ENCODE measurements at places on chromosomes 6 and 20.

GRCh38 chr6:152160346-152160745, 352.9 kb downstream of the ESR1 start:
- no peak for DNase-seq

GRCh38 chr6:89116702-89117101, 1.2 kb downstream of the SRSF12 start:
- DNase-seq, result no peak

GRCh38 chr6:41460742-41461336, 85.3 kb upstream of the FOXP4 start:
- DNase-seq, result no peak

DNA sequence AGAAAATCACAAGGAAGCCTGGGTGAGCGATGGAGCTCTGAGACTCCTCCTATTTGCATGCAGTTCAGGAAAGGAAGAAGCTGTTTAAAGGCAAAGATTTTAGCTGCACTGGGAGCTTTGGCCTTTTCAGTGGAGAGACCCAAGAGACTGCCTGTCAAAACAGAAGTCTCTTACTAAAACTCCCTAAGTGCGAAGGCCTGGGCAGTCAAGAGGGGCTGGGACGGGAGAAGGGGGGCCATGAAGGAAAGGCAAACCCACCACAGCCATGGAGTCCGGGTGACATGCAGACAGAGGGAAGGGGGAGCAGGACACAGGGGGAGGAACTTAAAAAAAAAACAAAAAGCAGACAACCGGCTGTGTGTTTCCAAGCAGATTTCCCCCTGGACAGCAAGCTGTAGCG, 537.6 kb upstream of the NOX3 start:
- DNase-seq, result no peak

- DNase-seq, result no peak
Observed at GRCh38 chr6:94196891-94197290, 777.5 kb upstream of the EPHA7 start.

DNA sequence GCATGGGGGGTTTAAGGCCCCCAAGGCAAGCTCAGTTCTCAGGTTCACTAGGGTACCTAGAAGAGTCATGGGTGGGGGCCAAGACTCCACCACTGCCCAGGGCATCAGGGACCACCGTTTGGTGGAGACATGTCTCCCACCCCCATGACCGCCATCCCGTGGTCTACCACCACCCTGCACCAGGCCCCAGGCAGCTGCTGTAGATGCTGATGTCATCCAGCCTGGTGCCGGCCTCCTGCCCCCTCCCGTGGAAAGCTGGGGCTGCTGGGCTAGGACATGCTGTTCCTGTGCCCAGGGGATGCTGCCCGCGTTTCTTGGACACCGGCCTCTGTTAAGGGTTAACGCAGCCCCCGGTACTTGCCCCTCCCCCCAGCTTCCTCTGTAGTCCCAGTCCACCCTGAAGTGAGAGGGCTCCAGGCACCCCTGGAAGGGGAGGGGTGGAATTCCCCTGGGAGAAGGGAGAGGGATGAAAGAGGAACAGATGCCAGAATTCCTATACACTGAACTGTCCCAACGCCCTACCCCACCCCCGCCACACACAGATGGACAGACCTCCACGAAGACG, 587 bp downstream of the IP6K3 start:
- no peak for DNase-seq

GRCh38 chr6:157525292-157525889, 144.4 kb downstream of the ZDHHC14 start:
- DNase-seq, result no peak

- DNase-seq, result no peak
Observed at GRCh38 chr20:60170116-60170515, 211.9 kb downstream of the CDH26 start.

DNA sequence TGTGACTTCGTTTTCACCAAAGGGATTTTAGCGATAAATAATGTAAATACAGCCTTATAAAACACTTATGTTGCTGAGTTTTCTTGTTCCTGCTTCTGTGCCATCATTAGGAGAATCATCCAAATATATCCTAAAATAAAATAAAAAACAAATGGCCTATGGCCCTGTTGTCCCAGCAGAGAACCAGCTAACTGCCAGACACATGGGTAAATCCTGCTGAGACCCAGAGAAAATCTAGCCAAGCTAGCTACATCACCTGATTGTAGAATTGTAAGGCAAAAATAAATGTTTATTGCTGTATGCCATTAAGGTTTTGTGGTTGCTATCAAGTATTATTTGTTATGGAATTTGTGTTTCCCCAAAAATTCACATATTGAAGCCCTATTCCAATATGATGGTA, 631.2 kb upstream of the SYNCRIP start:
- no peak for DNase-seq

DNA sequence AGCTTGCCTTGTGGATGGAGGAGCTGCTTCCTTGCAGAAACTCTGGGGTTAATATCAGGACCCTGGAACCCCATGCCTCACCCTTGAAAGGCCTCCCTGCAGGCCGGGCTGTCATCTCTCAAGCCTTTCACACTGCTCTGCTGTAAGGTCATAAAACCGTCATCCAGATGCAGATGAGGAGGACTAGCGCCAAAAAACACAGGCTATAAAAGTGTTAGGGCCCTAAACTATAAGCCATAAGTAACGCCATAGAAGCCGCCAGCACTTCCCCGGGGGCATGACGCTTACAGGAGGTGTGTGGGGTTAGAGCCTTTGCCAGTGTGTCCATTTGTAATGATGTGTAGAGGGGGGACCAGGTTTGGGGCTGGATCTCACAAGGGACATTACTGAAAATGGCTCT, 47.6 kb downstream of the CDH4 start:
- DNase-seq, result no peak

- no peak for DNase-seq
Observed at GRCh38 chr6:100464162-100464851, 414 bp downstream of the SIM1 start.

DNA sequence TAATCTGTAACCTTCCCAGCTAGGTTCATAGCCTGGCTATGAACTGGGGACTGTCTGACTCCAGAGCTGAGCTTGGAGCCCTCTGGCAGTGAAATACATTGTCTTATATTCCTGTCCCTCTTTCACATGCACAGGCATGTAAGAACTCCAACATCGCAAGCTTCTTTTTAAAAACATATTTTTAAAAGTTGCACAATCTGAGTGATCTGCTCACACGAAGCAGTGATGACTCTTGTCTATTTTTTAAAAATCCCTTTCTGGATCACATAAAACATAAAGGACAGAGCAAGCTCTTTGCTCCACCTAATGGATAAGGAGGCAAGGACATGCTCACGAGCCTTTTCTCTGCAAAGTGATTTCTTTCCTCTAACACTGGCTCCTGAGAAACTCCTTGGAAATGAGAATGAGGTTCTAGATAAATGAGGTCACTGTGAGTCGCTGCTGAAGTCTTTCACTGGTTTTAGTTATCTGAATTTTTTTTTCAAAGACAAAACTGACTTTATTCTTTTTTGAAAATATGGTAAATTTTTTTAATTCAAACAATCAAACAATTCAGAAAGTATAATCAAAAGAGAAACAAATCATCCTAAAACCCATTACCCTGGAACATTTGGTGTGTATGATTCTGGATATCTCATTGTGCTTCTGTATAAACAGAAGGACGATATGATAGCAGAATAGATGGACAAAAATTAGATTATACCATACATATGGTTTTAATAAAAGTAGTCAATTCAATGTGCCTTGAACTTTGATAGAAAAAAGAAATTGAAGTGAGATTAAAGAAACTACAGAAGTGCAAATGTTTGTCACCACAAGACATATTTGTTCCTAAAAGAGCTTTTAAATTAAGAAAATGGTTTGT, 30.8 kb downstream of the IL20RA start:
- no peak for DNase-seq

Measured in activated CD4-positive, CD25-positive, alpha-beta regulatory T cell (primary cell).